Stimulated activated naive CD8-positive, alpha-beta T cell treated with anti-CD3 and anti-CD28 coated beads, Interleukin-15, Interleukin-2, amounts not matched to agents 100 U/mL and 50 U/mL, for 24 hours (primary cell): ENCODE measurements at places on chromosomes 5 and 9.

DNA sequence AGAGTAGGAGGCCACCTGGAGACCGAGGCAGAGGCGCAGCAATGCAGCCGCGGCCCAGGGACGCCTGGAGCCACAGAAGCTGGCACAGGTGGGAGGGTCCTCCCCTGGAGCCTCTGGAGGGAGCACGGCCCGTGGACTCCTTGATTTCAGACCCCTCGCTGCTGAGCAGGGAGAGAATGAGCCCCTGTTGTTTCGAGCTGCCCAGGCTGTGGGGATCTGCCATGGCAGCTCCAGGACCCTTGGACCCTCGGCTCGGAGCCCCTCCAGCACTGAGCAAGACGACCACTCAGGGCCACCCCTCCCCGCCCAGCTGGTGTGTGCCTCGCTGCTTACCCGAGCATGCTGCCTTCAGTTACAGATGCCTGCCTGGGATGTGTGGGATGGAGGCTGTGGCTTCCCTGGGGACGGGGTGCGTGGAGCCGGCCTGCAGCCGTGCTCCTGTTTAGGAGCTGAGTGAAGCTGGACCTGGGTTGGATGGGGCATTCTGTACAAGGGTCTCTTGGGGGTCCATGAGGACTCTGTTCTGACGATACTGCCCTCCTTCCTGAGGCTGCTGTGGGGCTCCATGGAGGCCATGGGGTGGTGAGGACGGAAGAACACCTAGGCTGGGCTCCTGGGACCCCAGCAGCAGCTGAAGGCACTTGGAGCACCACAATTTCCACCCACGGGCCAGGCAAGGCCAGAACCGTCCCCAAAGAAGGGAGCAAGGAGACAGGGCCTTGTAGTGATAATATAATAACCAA lies 115.1 kb upstream of the LPCAT1 start:
- DNase-seq, result no peak

DNA sequence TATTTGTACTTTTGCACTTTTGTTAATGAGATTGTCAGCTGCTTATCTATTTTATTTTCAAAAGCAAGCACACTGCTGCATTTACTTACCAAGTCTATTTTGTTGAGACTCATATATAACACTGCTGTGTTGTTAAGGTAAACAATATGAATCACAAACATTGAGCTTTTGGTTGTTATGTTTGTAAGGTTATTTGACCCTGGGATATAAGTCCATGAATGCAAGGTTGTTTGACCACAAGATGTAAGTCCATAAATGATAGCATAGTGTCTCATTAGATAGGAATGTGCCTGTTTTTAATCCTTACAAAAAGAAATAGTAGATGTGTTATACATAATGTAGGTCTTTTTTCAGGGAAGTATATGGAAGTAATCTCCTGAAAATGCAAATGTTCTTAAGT lies 845.9 kb downstream of the CDH9 start:
- DNase-seq, result no peak

GRCh38 chr5:134851307-134851923 lies 5.6 kb downstream of the C5orf24 start:
- no peak for DNase-seq

DNA sequence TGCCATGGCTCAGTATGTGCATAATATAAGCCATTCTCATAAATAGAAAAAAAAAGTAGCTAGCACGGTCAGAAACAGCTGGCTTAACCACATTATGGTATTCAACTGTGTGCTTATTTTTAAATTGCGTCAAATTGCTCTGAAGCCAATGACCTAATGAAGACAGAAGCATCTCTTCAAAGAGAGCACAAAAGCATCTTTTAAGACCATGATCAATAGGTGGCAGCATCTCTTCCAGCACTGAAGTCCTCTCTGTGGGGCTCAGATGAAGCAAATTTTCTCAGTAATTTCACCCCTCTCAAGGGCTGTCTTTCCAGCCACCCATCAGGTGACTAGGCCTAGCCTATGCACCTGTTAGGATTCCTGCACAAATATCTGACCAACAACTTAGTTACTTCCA lies 251.4 kb downstream of the GLIS3 start:
- DNase-seq, result no peak

GRCh38 chr5:43049236-43049635 lies 9.1 kb upstream of the ANXA2R start:
- no peak for DNase-seq

DNA sequence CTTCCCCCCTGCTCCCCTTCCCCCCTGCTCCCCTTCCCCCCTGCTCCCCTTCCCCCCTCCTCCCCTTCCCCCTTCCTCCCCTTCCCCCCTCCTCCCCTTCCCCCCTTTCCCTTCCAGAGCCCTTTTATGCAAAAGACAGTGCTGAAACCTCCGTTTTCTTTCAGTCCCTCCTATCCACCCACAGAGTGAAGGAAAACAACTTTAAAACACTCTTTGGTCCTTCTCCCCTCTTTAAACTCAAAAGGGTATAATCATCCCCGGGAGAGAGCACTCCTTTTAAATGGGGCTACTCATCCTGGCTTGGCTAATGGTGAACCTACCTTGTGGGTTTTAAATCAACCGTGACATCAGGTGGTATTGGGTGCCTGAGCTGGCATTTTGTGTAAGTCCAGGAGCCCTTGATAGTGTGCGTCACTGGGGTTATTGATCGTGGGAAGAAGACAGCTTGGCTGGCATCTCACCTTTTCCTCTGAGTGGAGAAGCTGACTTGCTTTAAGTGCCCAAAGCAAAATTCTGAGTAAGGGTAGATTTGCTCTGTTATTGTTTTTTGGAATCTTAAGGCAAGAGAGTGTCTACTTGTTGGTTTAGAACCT lies 2.7 kb downstream of the LARP1 start:
- peak; percentile 51 for DNase-seq

GRCh38 chr9:125509476-125509875 lies 197.5 kb downstream of the MAPKAP1 start:
- DNase-seq, result no peak

DNA sequence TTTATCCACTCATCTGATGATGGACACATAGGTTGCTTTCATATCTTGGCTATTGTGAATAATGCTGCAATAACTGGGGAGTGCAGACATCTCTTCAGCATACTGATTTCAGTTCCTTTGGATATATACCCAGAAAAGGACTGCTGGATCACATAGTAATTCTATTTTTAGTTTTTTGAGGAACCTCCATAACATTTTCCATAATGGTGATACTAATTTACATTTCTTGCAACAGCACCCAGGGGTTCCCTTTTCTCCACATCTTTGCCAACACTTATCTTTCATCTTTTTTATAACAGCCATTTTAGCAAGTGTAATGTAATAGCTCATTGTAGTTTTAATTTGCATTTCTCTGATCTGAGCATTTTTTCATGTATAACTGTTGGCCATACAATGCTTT lies 34.1 kb upstream of the NR4A3 start:
- no peak for DNase-seq

DNA sequence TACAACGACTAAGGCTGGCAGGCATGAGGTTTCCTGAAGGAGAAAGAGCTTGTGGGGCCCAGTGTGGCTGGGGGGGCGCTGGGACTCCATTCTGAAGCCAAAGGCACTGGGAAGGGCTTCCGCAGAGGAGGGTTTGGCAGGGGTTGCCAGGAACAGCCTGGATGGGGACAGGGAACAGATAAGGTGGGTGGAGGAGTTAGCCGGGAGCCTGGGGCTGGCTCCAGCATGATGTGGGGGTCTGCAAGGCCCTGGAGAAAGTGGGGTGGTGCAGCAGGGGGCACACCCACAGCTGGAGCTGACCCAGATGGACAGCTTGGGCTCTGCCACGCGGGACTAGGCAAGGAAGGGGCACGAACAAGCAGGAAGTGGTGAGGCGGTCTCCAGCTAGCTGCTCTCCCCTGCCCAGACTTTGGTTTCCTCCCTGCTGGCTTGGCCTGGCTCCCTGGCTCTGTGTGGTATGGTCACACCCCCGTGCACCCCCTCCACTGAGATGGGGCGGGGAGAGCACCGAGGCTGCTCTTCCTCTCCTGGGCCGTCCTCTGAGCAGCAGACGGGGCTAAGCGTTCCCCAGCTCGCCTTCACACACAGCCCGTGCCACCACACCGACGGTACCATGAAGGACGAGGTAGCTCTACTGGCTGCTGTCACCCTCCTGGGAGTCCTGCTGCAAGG lies at the start of gene LTC4S:
LTC4S (plus strand) TSS at position 519 of the 672 bp plus-strand sequence; CDS start at position 614, 95 bp downstream.
- peak; percentile 55 for DNase-seq

DNA sequence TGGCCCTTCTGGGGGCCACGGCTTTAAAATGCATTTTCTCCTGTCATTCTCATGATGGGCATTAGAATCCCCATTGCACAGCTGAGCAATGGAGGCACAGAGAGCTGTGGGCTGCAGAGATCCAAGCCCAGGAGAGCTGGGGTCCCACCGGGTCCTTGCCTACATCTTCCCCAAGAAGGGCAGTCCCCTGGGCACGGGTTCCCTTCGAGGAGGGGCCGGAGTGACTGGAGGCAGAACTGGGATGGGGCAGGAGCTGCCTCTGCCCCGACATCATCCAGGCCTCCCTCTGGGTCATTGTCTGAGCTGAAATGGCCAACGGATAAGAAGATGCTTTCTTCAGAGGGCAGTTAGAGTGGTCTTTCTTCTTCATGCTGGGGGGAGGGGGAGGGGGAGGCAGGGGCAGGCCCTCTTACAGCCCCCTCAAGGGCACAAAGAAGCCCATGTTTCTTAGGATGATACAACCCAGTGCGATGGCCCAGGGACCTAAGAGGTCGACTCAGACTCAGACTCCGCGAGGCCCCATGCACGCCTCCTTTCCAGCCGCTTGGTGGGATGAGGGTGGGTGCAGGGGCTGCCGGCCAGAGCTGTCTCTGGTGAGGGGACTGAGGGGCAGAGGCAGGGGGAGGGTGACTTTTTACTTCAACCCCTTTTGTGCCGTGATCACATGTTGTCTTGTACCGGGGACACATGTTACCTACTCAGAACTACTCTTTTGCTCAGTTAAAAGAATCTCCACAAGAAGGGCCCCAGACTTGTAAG lies 112.4 kb upstream of the IRX2 start:
- DNase-seq, result no peak

GRCh38 chr5:148659641-148660345 lies 5.5 kb upstream of the HTR4 start:
- no peak for DNase-seq

DNA sequence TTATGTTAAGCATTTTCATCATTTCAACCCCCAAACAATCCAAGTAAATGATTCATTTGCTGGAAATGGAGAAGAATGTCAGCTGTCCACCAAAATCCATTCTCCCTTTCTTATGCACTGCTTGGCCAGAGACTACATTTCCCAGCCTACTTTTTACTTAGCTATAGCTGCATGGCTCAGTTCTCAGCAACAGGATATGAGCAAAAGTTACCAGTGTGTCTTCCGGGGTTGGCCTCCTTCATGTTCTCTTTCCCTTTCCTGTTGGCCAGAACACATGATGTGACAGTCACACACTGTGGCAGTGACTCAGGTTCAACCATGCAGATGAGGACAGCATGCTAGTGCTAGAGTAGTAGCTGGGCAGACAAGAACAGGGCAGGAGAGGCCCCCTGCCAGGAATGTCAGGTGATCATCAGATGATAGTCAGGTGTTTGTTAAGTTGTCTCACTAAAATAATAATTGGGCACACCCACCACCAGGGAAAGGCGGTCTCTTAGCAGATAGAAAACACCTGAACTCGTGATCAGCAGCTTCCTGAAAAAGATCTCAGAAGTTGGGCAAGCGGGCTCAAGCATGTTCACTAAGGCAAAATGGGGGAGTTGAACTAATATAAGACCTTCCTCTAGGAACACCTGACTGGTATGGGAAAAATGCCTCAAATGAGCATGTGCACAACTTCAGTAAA lies 12.2 kb downstream of the GPR150 start:
- peak; percentile 65 for DNase-seq

GRCh38 chr5:42751044-42751443 lies 5.6 kb upstream of the CCDC152 start:
- DNase-seq, result no peak

GRCh38 chr9:31394015-31394473 lies 990.4 kb upstream of the ACO1 start:
- DNase-seq, result no peak

DNA sequence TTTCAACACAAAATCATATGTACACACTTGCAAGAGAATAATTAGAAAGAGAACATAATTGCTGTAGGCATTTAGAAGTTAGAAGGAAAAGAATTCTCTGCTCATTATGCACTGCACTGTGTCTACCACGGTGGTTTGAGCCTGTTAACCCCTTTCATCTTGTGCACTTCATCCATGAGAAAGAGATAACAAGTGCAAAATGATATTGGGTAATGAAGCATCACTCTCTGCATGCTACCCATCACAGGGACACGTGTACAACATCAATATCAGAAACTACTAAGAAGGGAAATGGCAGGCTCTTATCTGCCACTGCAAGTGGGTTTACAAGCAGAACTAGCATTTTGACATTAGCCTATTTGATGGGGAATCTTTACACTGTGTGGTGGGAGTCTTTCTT lies 202.6 kb downstream of the CDH12 start:
- no peak for DNase-seq

GRCh38 chr9:33167084-33167971 lies at the start of gene B4GALT1:
TSS of gene B4GALT1 (minus strand) at chr9:33167336. CDS start at chr9:33167169, 167 bp downstream.
- DNase-seq, result peak; percentile 99

- DNase-seq, result no peak
Observed at GRCh38 chr5:133941456-133942196, 26.8 kb downstream of the C5orf15 start.

- DNase-seq, result no peak
Observed at GRCh38 chr9:15077946-15078729, 167.9 kb upstream of the FREM1 start.

DNA sequence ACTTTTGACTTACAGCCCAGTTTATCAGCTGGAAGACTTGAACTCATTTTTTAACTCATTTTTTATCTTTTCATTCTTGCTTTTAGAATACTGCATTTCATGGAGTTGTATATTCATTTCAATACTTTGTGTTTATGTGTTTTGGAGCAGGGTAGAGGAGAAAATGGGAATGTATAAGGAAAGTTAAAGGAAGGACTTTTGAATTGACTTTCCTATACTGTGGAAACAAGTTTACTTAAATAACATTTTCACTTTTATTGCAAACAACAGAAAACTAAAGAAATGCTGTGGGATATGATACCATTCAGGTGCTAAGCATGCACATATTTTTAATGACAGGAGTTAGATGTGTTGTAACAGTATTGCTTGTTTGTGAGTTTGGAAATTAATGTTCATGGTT lies 11.7 kb downstream of the NIPBL start:
- DNase-seq, result no peak

DNA sequence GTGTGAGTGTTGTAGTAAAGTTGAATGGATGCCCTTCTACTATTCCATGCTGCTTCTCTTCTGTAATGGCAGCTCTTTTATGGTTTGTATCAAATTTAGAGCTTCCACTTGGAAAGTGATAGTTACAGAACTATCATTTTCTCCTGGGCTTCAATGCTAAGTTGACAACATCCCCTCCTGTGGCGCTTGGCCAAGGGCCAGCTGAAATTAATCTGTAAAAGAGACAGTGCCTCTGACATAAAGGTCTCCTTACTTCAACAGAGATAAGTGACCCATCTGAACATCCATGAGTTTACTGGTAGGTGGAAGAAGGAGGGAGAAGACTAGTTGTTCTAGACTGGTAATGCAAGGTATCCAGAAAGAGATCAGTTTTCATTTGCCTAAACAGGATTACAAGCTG lies 39.7 kb downstream of the CHSY3 start:
- DNase-seq, result no peak

DNA sequence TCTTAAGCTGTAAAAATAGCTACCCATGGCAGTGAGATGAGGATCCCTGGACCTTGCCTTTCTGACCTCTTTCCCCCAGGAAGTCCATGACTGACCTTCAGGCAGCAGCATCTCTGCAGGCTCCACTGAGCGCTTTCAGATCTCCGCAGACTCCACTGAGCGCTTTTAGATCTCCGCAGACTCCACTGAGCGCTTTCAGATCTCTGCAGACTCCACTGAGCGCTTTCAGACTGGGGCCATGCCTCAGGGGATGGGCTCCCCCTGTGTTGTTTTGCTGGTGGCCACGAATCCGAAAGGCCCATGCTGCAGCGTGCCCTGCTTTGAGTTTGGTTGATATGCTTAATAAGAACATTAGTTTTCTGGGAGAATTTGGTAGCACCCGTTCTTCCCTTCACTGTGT lies 254.2 kb downstream of the FANCC start:
- DNase-seq, result no peak
